ENCODE measurements at places on chromosomes 1 and 21.

GRCh38 chr1:208431721-208432120 lies 187.5 kb upstream of the PLXNA2 start:
- DNase-seq = no peak

GRCh38 chr1:2984399-2985061 lies 36.7 kb upstream of the ACTRT2 start:
- DNase-seq = no peak

- DNase-seq = no peak
Measured at GRCh38 chr1:166692346-166692745, 146.9 kb upstream of the POGK start.

DNA sequence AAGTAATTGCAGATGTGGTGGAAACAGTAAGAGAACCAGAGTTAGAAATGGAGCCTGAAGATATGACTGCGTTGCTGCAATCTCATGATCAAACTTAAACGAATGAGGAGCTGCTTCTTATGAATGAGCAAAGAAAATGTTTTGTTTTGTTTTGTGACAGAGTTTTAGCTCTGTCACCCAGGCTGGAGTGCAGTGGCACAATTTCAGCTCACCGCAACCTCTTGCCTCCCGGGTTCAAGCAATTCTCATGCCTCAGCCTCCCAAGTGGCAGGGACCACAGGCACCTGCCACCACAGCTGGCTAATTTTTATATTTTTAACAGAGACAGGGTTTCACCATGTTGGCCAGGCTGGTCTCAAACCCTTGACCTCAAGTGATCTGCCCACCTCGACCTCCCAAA lies 53.3 kb upstream of the NFASC start:
- no peak for DNase-seq

- no peak for DNase-seq
Measured at GRCh38 chr1:69459244-69459643, 108.5 kb upstream of the LRRC7 start.

- no peak for DNase-seq
Measured at GRCh38 chr1:33014464-33015163, 22.1 kb downstream of the AK2 start.

DNA sequence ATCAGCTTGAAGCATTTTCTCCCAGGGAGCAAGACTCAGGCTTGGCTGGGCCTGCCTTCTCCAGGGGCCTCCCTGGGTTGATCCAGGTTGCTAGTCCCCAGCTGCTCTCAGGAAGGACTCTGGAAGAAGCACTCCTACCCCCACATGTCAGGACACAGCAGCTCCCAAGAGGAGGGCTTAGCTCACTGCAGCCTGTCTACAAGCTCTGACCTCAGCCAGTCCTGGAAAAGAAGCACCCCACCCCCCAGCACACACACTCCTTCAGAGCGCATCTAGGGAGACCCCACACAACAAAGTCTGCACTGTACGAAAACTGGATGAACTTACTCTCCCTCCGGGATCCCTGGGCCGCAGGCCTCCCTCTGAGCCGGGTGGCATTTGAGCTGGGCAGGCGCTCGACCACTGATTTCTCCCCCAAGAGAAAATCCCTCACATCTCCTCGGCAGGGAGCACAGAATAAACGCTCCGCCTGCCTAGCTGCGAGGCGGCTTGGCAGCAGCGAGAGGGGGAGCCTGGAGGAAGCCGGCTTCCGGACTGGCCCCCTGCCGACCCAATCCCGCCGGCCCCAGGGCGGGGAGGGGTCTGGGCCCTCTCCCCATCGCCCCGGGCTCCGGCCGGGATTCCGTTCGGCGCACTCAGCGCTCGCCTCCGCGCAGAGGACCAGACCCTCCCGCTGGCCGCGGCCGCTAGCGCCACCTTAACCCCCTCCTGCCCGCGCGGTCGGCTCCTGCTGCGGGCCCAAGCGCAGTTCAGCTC lies at the start of gene KCNA2:
Gene KCNA2, minus strand, starts transcription at position 458 of the 756 bp plus-strand sequence. CDS start 1,576 bp downstream, outside the sequence.
- peak; percentile 86 for DNase-seq

DNA sequence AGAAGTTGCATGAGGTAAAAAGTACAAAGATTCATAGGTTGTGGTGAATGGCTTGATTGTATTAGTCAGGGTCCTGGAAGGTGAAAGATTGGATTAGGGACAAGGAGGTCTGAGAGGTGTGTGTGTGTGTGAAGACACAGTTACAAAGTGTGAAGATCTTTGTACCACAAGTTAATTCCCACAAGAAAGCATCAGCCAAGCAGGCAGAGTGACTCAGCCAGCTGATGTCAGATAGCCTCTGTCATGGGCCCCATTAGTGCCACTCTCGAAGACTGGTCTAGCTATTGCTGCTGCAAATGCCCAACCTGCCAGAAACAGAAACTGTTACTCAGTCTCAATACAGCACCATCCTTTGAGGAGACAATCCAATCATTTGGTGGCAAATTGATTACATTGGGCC lies 96.5 kb downstream of the DTL start:
- DNase-seq = no peak

- no peak for DNase-seq
Measured at GRCh38 chr1:45531873-45532272, 10.2 kb upstream of the PRDX1 start.

DNA sequence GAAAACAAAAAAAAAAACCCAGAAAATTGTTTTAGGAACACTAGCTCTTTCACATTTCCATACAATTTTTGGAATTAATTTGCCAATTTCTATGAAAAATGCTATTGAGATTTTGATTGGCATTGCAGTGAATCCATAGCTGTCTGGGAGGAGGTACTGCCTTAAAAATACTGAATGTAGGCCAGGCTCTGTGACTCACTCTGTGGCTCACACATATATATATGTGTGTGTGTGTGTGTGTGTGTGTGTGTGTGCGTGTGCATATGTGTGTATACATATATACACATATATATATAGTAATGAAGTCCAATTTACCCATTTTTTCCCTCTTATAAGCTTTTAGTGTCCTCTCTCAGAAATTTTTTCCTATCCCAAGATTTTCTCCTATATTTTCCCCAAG lies 214.2 kb upstream of the DMRTA2 start:
- DNase-seq = no peak

DNA sequence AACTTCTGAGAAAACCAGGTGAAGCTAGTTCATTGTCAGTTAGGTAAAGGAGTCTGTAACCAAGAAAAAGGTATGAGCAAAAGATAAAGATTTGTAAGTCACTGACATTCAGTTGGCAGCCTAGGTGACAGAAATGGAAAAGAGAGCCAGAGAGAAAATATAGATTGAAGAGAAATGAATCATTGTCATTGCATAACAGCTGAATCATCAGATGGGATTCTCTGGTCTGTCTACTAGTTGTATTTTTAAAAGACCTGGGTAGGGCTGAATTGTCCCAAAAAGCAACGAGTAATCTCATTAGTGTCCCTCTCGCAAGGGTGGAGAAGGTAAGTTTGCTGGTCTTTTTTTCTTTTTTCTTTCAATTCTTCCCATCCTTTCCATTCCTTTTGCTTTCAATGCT lies 36.6 kb downstream of the PTGS2 start:
- peak; percentile 56 for DNase-seq
